ENCODE measurements at places on chromosomes 5 and 9.

- DNase-seq = no peak
Measured at GRCh38 chr9:16075696-16076095, 522.9 kb downstream of the CCDC171 start.

DNA sequence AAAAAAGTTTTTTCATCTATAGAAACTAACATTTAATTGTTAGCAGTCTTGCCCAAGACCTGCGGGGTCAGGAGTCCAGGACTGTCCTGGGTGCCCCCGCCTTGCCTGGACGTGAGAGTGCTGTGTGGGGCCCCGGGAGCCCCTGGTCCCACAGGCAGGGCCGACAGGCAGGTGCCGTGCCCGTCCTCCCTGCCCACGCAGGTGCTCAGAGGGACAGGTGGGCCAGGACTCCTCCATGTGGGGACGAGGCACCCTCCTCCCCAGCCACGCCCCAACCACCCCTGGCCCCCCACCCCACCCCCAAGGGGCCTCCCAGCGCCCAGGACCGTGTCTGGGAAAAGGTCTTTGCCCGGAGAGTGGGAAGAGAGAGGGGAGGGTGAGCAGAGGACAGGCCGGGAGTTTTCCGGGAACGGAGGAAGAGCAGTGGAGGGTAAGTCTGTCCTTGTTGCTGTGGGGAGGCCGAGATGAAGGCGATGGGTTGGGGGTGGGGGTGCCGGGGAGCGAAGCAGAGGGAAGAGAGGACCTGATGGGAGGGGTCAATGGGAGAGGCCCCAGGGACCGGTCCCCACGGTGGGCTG lies 2.7 kb upstream of the LCN12 start:
- no peak for DNase-seq

DNA sequence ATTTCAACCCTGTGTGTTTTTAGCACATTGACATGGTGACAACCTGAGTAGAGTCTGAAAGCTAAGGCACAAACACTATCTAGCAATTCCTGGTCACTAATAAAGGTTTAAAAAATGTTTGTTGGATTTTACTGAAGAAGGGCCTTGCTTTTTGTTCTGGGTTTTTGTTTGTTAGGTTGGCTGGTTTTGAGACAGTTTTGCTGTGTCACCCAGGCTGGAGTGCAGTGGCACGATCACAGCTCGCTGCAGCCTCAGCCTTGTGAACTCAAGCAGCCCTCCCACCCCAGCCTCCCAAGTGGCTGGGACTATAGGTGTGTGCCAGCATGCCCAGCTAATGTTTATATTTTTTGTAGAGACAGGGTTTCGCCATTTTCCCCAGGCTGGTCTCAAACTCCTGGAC lies 39.0 kb downstream of the PRKACG start:
- no peak for DNase-seq

DNA sequence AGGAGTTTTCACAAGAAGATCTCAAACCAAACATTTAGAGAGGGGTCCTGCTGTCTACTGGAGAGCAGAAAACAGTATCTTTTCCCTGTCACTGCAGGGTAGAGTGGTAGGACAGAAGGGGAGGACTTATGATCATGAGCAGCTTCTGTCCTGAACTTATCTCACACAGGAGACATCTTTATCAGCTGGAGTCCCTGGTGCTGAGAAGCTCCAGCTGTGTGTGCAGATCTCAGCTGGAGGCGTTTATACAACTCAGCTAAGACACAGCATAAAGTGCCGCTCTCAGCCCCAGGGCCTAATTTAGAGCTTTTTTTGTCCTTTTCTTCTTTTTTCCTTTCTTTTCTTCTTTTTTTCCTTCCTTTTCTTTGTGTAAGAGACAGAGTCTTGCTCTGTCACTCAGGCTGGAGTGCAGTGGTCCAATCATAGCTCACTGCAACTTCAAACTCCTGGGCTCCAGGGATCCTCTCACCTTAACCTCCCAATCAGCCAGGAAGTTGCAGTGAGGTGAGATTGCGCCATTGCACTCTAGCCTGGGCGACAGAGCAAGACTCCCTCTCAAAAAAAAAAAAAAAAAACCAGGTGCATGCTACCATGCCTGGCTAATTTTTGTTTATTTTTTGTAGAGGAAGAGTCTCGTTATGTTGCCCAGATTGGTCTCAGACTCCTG lies 31.9 kb downstream of the CCDC125 start:
- no peak for DNase-seq

DNA sequence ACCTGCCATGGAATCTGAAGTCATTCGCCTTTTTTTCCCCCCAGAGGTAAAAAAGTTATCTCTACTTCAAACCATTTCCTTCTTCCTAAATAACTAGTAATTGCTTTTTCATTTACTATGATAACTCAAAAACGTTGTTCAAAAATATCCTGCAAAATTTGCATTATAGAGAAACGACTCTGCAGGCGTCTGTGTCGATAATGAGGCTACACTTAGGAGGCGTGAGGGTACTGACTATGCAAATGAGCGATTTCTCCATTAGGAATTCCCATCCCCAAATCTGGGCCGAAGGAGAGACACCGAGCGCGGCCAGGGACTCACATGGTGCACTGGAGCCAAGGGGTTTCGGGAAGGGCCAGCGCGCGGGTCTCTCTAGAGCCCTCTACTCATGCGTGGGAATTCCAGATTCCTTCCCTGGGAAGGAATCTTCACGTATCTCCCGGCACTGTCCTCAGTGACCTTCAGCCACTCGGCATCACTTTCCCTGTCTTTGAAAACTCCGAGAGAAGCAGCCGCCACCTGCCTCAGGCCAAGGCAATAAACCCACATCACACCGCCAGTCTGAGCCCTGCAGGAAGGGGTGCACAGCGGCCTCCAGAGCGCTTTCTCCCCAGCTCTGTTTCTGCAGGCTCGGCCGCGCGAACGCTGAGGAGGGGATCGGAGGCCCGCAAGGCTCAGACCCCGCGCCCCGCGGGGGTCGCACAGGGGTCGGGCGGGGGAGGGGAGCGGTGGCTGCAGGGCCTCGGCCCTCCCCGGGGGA lies 718 bp upstream of the DENND4C start:
- peak; percentile 75 for DNase-seq

DNA sequence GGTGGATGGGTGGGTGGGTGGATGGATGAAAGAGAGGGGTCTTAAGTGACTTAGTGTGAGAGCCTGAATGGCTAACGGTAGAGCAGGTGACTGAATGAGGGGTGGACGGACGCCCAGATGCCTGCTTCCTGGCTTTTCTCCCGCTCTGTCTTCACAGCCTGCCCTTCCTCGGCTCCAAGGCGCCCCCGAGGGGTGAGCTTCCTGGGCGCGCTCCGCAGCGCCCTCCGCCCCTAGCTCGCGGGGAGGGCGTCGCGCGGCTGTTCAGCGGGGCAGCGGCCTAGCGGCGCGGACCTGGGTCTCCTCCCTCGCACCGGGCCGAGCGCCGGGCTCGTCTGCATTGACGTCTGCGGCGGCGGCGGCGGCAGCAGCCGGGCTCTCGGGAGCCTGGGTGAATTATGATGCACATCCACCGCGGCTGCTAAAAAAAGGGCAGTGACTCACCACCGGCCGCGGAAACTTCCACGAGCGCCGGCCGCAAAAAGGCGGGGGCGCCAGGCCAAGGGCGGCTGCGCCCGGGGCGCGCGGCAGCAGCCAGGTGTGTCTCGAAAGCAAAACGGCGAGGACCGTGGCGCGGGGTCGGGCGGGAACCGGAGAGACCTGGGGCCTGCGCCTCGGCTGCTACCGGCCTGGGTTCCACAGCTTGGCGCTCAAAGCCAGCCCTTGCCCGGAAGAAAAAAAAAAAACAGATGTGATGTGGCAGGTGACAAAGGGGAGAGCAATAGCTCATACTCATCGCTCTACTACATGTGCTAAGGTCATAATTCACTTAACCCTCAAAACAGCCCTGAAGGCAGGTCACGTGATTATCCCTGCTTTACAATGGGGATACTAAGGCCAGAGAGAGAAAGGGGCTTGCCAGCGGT lies 143.0 kb upstream of the ADRA1B start:
- no peak for DNase-seq

DNA sequence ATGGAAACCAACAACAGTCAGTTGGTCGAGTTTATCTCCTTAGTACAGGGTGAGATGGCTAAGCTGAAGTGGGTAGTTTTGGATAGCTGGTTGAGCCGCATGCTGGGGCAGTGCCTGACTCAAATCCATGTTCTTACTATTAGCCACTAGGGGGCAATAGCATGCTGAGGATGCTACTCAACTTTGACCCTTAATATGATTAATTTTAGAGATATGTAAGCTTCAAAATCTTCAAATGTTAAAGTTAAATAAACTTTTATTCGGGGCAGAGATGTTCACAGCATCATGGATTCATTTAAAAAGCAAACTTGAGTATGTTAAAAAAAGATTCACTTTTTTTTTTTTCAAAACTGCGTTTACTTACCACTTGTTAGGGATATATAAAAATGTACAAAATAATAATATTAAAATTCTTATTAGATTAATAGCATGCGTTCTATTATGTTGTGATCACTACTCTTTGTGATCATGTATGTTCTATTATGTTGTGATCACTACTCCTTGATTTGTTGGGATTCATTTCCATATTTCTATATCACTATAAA lies 57.0 kb downstream of the C9orf153 start:
- DNase-seq = peak; percentile 10

DNA sequence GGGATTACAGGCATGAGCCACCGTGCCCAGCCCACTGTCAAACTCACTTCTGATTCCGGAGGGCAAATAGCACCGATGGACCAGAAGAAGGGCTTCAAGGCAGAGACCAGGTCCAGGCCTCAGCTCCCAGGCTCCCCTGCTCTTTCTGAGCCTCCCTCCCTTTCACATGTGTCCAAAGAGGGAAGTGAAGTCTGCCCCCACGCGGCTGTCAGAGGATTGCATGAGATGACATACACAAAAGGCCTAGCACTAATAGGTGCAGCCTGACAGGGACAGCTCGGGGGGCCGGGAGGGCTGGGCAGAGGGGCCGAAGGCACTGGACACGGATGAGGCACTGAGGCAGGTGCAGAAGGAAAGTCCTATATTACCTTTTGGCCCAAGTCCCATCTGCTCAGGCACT lies 16.1 kb downstream of the FBP1 start:
- no peak for DNase-seq

DNA sequence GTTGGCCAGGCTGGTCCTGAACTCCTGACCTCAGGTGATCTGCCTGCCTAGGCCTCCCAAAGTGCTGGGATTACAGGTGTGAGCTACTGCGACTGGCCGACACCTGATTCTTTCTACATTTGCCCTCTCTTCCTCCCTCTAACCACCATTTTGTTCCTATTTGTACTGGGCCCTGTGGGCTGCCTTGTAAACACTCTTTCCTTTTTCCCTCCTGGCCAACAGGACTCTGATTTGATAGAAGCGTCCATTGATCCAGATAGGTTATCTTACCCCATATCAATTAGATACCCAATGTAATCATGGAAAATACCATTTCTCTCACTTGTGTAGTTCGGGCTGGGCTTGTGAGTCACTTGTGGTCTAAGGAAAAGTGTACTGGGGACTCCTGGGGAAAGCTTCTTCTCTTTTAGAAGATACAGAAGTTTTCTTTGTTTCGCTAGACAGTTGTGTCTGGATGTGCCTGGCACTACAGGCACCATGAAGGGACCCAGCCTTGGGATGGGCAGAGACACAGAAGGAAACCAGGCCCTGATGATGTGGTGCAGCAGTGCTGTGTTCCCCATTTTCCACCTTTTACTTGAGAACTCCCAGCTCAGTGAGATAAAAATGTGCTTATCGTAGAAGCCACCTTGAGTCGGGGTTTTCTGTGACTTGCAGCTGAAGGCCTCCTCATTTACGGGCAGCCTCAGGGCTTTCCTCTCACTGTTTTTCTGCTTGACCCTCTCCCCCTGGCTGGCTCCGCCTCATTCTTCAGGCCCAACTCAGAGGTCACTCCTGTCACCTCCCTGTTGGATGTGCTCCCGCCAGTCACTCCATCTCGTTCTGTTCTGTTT lies 32.8 kb upstream of the CPEB4 start:
- no peak for DNase-seq

GRCh38 chr5:94276751-94277150 lies 341.7 kb downstream of the KIAA0825 start:
- DNase-seq = no peak
